Activated CD4-positive, alpha-beta T cell treated with anti-CD3 and anti-CD28 coated beads, Interleukin-2, amount 50 U/mL, for 4 hours (primary cell): ENCODE measurements at places on chromosomes 11 and 22.

DNA sequence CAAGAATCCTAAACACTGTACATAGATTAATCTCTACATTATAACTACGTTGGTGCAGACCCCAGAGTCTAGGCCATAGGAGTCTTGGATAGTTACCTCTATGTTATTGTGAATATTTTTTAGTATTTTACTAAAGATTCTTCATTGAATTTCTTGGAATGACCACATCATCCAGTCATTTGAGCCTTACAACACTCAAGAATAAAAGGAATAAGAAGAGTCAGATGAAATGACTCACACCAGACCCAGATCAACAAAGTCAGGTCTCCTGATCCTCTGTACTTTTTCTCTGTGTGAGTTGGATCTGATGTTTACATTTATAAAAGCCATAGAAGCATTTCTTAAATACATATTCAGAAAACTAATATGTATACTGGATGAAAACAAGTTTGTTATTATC, 179.2 kb upstream of the ARHGAP20 start:
- DNase-seq, result no peak

DNA sequence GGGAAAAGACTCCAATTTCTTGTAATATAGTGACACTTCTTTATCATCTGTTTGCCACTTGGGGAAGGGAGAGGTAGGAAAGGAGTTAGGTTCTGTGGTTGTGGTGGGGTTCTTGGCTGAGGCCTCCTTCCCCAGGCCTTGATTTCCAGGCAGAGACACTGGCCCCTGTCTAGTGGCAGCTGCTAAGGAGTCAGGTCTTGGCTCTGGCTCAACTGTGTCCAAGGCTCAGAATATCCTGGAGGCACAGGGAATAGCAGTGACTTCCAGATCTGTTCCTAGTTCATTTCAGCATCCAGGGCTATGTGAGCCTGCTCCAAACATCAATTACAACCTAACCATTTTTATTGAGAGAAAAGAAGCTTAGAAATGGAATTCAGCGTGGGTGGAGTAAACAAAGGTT, 29.5 kb downstream of the PPFIBP2 start:
- DNase-seq, result no peak

GRCh38 chr11:72599325-72600117, 74.7 kb downstream of the PDE2A start:
- no peak for DNase-seq

DNA sequence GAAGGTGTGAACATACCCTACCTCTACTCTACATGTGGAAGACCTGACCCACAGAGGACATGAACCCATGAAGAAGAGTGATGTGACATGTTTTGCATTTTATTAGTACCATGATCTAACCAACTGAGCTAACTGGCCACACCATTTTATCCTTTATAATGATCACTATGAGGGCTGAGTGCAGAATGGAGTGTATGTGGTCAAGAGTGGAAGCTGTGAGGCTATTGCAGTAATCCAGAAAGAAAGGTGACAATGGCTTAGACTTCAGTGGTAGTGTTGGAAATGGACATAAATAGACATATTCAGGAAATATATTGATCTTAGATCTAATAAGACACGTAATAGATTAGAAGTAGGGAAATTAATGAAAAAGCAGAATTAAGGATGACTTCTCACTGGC, 3.8 kb downstream of the SRSF8 start:
- DNase-seq, result no peak

DNA sequence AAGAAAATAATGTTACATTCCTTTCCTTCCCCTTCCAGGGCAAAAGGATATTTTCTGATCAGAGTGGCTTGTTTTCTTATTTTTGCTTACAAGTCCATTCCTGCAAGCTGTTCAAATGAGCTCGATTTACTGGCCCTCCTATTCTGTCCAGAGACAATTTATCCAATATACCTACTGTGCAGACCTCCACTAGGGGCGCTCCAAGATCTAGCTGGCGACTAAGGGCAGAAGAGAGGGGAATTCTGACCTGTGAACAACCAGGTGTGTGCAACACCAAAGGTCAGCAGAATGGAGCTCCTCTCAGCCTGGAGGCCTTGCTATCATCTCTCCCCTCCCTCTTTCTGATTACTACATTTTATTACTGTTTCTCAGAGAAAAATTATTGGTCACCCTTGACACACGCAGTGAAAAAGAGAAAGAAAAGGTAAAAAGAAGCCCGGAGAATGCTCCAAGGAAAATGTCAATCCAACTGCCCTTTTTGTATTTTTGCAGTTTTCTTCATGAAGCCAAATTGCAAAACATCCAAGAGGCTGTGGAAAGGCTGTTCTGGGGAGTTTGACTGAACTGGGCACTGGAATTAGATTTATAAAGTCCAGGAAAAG, 3.2 kb downstream of the SEZ6L start:
- no peak for DNase-seq

DNA sequence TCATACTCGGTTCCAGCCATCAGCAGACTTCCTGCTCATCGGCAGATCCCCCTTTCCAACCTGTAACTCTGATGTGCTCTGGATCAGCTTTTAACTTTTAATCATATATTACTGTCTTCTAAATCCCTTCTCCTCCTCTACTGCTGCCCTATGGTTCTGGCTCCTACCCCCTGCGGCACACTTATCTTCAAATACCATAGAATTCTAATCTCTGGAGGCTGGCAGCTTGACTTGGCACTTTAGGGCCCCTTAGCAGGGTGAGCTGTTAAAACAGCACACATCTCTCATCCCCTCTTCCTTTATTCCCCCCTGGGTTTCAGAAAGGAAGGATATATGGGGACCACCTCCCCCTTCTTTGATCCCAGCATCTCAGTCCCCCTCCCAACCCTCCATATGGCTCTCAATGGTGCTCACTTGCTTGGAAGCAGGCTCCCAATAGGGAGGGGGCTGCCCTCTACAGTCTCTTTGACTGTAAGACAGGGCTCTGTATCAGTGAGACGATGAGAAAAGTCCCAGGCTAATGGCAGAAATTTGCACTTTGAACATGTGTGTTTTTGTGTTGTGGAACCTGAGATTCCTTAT, 4.4 kb upstream of the CNTF start:
- no peak for DNase-seq

DNA sequence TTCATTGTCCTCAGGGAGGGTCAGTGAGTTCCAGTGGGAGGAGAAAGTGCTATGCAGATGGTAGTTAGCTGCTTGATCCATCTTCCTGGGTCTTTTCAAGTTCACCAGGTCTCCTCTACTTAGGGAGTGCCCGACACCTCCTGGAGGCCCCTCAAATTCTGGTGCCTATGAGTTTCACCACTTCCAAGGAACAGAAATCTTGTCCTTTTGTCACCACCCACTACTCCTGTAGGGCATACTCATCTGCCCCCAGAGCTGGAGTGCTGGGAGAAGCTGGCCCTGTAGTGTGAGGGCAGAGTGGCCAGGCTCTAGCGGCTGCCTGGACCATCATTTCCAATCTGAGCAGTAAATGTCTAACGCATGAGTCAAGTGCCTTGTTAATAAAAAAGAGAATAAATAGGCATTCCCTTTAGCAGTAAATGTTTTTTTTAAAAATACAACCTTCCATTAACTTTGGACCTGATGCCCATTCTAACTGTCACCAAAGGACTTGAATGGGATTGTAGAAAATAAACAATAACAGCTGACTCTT, 12.5 kb downstream of the IRAG1 start:
- DNase-seq, result no peak

- DNase-seq, result no peak
Measured at GRCh38 chr11:69233744-69234570, 60.0 kb upstream of the MYEOV start.

DNA sequence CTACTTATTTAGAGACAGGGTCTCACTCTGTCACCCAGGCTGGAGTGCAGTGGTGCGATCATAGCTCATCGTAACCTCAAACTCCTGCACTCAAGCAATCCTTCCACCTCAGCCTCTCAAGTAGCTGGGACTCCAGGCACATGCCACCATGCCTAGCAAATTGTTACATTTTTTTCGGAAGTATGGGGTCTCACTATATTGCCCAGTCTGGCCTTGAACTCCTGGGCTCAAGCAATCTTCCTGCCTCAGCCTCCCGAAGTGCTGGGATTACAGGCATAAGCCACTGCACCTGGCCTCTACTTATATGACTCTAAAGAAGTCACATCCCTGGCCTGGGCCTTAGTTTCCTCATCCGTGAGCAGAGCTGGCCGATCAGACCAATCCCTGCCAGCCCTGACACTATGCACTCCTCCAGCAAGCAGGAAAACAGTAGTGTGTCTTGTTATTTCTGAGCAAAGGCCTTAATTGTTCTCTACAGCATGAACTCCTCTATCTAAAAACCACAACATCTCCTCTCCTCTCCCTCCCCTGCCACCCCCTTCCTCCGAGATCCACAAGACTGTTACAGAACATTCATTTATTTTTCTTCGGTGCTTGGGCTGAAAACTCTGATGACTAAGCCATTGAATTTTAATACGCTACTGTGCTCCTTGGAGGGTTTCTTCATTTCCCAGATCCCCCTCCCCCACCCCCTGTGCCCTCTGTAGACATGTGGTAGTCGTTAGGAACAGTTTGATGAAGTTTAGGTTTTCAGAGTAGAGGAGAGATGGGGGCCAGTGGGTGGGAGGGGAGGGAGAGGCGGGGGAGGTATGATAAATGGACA, 91.5 kb downstream of the ABTB2 start:
- DNase-seq, result no peak

GRCh38 chr11:33040033-33040861, 875 bp downstream of the TCP11L1 start:
- DNase-seq, result peak; percentile 9
